Testis (tissue), 5 donors: ENCODE measurements at places on chromosomes 4 and X. TPM values are rescaled to one million over a fixed set of nuclear protein-coding genes. Genes with fewer than 3 reads are reported as not detected.

DNA sequence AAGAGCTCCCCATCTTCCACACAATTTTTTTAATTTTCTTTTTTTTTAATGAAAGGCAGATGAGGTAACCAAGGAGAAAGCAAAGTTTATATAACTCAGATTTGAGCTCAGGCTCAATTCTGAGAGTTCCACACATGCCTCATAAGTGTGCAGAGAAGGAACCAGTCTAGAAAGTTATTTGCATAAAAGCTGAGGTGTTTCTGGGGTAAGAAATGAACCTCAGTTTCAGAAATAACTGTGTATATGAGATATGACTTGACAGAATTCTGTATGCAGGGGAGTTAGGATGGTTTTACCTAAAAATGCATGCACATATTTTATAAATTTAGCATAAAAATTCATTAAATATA lies 51.3 kb downstream of the DTHD1 start:
- no peaks in the 10 kb centered on the region for H3K36me3 ChIP-seq
- DNase-seq, result no peak
- no peaks in the 10 kb centered on the region for H3K27me3 ChIP-seq
- no peak overlapping the region for H3K27ac ChIP-seq
- no peaks in the 10 kb centered on the region for H3K4me1 ChIP-seq

GRCh38 chr4:96767815-96768480 lies 928.1 kb downstream of the PDHA2 start:
- no peaks in the 10 kb centered on the region for H3K36me3 ChIP-seq
- DNase-seq, result no peak
- no peak overlapping the region for H3K27ac ChIP-seq

DNA sequence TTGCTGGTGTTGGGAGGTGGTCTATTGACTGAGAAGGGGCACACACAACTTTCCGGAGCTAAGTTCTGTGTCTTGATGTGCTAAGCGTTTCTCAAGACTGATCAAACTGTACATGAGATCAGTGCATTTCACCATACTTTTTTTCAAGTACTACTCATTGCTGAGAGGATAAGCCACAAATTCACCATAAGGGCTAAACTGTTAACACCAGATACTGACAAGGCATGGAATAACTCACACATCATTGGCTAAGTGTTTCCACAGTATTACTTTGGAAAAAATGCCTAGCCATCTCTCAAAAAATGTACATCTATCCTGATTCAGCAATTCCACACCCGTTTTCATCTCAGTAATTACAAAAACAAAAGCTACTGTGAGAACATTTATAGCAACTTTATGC lies 13.0 kb downstream of the RBMX start:
- H3K4me3 ChIP-seq, result no peak overlapping the region
- H3K27ac ChIP-seq, result no peak overlapping the region
- DNase-seq, result no peak

DNA sequence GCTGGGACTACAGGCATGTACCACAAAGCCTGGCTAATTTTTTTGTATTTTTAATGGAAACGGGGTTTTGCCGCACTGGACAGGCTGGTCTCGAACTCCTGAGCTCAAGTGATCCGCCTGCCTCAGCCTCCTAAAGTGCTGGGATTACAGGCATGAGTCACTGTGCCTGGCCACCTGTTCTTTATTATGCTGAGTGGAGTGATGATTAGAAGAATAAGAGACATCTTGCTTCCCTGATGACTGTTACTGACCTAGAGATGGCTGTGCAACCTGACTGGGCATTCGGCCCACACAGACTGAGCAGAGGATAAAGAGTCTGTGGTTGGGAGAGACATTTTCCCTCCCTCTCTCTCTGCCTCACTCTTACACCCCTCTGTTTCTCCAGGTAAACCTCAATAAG lies 56.7 kb downstream of the SPINK2 start:
- H3K4me1 ChIP-seq, result no peaks in the 10 kb centered on the region
- H3K27me3 ChIP-seq, result no peaks in the 10 kb centered on the region
- no peak overlapping the region for H3K27ac ChIP-seq
- DNase-seq, result no peak

Gene CORIN
- 4.7 TPM for total RNA-seq

Gene ANXA10
- 0.71 TPM for total RNA-seq

DNA sequence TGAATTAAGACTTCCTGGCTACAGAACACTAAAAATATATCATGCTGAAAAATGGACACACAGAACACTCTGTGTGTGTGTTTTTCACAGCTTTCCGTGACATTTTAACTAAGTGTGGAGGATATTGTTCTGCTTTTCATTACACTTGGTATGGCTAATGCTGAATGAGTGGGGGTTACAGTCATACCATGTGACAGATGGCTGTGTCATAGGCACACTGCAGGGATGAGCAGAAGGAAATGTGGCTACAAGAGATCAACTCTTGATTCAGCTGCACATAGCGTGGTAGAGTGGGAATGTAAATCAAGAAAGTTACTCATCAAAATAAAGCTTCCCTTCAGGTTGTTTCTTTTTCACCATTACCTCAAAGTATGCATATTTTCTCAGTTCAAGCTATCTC lies 669.8 kb downstream of the IQCM start:
- no peak overlapping the region for H3K4me3 ChIP-seq
- no peaks in the 10 kb centered on the region for H3K4me1 ChIP-seq
- no peak overlapping the region for H3K27ac ChIP-seq
- H3K27me3 ChIP-seq, result no peaks in the 10 kb centered on the region
- DNase-seq, result no peak

Gene OPN1MW3
- total RNA-seq, result not detected

- no peaks in the 10 kb centered on the region for H3K36me3 ChIP-seq
- DNase-seq, result no peak
- no peak overlapping the region for H3K4me3 ChIP-seq
Observed at GRCh38 chrX:10235851-10236250, 79.1 kb downstream of the CLCN4 start.

- H3K4me3 ChIP-seq, result no peak overlapping the region
- H3K27me3 ChIP-seq, result no peaks in the 10 kb centered on the region
- H3K27ac ChIP-seq, result peak overlapping the region; percentile 17
- peaks cover 4% of the 10 kb centered on the region for H3K4me1 ChIP-seq
Observed at GRCh38 chr4:13704761-13705160, 77.2 kb upstream of the BOD1L1 start.

Gene PCDH7
- total RNA-seq, result 2.4 TPM

Gene KLB
- 1.1 TPM for total RNA-seq

Gene SMIM20
- total RNA-seq, result 38.3 TPM

Gene GC
- not detected for total RNA-seq

GRCh38 chrX:118751950-118752783 lies 24.8 kb downstream of the IL13RA1 start:
- H3K27ac ChIP-seq, result no peak overlapping the region
- DNase-seq, result no peak
- no peaks in the 10 kb centered on the region for H3K4me1 ChIP-seq
- no peaks in the 10 kb centered on the region for H3K27me3 ChIP-seq
- H3K4me3 ChIP-seq, result no peak overlapping the region
- H3K36me3 ChIP-seq, result no peaks in the 10 kb centered on the region

GRCh38 chrX:56812515-56813105 lies 83.6 kb downstream of the NBDY start:
- DNase-seq, result no peak
- no peak overlapping the region for H3K27ac ChIP-seq
- no peaks in the 10 kb centered on the region for H3K4me1 ChIP-seq
- no peak overlapping the region for H3K4me3 ChIP-seq
- no peaks in the 10 kb centered on the region for H3K36me3 ChIP-seq
- H3K27me3 ChIP-seq, result no peaks in the 10 kb centered on the region

DNA sequence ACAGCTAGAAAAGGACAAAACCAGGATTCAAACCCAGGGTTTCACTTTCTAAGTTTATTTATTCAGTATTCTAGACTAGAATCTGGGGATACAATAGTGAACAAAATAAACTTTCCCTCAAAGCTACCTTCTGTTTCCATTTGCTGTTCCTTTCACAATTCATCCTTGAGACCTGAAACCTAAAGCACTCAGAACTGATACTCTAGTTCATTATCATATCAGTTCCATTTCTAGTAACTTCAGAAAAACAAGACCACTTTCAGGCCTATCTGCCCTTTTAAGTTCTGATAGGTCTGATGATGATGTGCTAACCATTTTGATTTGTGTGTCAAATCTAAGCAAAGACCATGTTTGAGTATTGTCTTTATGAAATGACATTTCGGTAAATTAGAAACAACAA lies 7.8 kb upstream of the XK start:
- no peak overlapping the region for H3K27ac ChIP-seq
- no peaks in the 10 kb centered on the region for H3K4me1 ChIP-seq
- H3K27me3 ChIP-seq, result no peaks in the 10 kb centered on the region
- no peak overlapping the region for H3K4me3 ChIP-seq

Gene TMPRSS11D
- not detected for total RNA-seq

DNA sequence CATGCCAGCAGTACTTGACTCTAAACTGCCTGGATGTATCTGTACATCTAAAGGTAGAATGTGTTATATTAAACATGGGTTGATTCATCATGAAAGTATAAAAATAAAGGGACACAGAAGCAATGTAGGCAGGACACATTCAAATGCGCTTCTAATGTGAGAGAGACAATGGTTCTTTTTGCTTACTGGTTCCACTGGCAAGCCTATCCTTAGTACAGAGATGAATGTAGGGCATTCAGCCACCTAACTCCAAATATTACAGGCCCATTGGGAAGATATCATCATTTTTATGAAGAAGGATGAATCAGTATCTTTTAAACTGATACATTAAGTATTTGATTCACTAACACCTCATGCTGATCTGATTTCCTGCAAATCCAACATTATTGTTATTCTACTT lies 18.0 kb downstream of the CDKL2 start:
- H3K27me3 ChIP-seq, result no peaks in the 10 kb centered on the region
- H3K4me1 ChIP-seq, result no peaks in the 10 kb centered on the region
- H3K27ac ChIP-seq, result no peak overlapping the region
- no peak for DNase-seq
- H3K4me3 ChIP-seq, result no peak overlapping the region
- H3K36me3 ChIP-seq, result no peaks in the 10 kb centered on the region

Gene TGIF2LX
- total RNA-seq, result 16.1 TPM

Gene HSFX4
- 2.4 TPM for total RNA-seq

DNA sequence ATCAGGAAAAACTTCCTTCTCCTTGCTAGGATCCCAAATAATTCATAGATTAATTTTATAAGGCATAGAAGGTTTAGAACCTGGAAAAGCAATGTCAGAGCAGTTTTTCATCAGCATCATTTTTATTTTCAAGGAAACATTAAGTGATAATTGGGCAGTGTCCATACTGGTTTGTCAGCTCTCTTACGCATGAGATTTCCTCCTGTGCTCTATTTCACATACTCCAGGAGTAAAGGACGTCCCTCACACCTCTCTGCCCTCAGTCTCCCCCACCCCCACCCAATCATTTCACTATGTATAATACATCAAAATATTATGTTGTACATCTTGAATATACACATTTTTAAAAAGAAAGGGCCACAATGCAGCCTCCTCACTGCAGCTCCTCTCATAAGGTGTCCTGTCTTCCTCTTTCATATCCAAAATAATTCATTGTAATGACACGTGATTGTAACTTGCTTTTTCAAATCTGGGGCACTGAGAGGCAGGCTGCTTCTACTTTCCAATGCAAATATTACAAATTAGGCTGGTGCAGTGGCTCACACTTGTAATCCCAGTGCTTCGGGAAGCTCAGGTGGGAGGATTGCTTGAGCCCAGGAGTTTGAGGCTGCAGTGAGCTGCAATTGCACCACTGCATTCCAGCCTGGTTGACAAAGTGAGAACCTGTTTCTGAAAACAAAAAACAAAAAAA lies 34.4 kb downstream of the ARHGEF38 start:
- H3K4me1 ChIP-seq, result no peaks in the 10 kb centered on the region
- H3K27ac ChIP-seq, result no peak overlapping the region
- no peak for DNase-seq
- H3K4me3 ChIP-seq, result no peak overlapping the region
- no peaks in the 10 kb centered on the region for H3K27me3 ChIP-seq
- H3K36me3 ChIP-seq, result no peaks in the 10 kb centered on the region

Gene TEC
- total RNA-seq, result 10.8 TPM

Gene SCRG1
- 22.9 TPM for total RNA-seq

- H3K27me3 ChIP-seq, result no peaks in the 10 kb centered on the region
- no peak overlapping the region for H3K4me3 ChIP-seq
Observed at GRCh38 chr4:52640808-52641565, 18.1 kb downstream of the USP46 start.

GRCh38 chrX:147850875-147851274 lies 60.8 kb upstream of the FMR1 start:
- H3K4me3 ChIP-seq, result no peak overlapping the region
- no peak for DNase-seq
- no peaks in the 10 kb centered on the region for H3K27me3 ChIP-seq

DNA sequence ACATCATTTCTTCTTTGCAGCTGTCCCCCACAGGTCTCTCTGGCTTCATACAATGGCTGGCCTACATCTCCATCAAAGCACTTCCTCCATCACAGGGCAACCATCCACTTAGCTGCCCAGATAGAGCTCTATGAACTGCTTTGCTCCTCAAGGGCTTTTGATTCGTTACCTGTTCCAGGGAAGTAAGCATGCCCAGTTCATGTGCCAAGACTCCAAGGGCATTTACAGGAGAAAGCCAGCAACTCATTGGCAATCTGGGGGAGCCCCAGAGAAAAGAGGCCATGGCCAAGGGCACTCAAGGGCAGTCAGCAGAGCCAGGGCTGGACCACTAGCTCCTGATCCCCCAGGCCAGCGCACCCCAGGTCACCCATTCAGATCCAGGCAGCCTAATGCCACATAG lies 24.5 kb upstream of the ZNF185 start:
- no peak for DNase-seq
- H3K4me1 ChIP-seq, result no peaks in the 10 kb centered on the region
- H3K36me3 ChIP-seq, result no peaks in the 10 kb centered on the region
- no peak overlapping the region for H3K4me3 ChIP-seq
- no peaks in the 10 kb centered on the region for H3K27me3 ChIP-seq

Gene LINC00632
- total RNA-seq, result 10.2 TPM
